Mammary epithelial cell (primary cell): ENCODE measurements at places on chromosomes 1 and 21. TPM values are rescaled to one million over a fixed set of nuclear protein-coding genes. Genes with fewer than 3 reads are reported as not detected.

Gene NOTCH2
- 199 TPM for total RNA-seq

Gene SLAMF6
- total RNA-seq: not detected

Gene LHX8
- not detected in 2 replicates for total RNA-seq

Gene NIBAN1
- total RNA-seq: 70.3 TPM

DNA sequence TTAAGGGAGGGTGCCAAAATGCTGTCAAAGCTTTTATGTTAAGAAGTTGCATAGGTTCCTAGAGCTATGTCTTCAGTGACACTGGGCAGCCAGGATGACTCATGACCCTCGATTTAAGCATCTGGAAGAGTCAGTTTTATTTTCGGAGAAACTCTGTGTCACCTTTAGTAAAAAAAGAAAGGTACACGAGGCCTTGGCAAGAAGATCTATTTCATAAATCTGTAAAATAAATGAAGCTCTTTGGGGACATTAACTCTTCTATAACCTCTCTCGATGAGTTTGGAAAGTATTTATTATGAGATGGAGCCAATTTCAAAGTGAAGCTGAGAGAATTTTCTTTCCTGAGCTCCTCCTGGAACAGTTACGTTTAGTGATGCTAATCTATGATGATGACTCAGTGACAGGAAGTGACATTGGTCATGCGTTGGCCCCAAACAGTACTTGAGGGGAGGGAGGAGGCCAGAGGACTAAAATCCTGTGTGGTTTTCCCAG is 156.5 kb downstream of the HLX start:
- peak; percentile 74 for DNase-seq

GRCh38 chr1:114152508-114153260 is 985 bp downstream of the SYT6 start:
- peak; percentile 16 for DNase-seq

GRCh38 chr21:15272591-15272990 is 207.8 kb upstream of the NRIP1 start:
- no peak for DNase-seq

GRCh38 chr1:159214149-159214760 is 9.6 kb downstream of the ACKR1 start:
- peak; percentile 26 for DNase-seq

DNA sequence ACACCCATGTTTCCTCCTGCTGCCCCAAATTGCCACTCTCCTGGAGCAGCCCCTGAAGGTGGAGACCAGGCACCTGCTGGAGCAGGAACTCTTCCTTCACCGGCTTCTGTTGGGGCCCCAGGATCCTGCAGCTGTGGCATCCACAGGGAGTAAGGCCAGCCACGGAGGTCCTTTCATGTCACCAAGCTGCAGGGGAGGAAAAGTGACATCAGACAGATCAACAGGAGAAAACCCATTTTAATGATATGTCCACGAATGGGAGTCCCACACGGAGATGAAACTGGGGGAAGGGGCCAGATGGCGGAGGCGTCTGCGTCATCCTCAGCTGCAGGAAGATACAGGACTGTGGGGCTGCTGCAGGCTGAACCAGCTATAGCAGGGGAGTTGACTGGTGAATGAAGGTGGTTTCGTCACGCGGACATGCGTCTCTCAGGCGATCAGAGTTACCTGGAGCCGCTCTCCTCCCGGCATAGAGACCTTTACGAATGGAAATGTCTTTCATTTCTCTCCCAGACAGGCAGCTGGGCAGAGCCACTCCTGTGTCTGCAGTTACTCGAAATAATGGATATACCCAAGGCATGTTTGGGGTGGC is 9.9 kb downstream of the TP73 start:
- DNase-seq: no peak

- DNase-seq: no peak
Observed at GRCh38 chr1:194084755-194085154, 898.3 kb upstream of the B3GALT2 start.

DNA sequence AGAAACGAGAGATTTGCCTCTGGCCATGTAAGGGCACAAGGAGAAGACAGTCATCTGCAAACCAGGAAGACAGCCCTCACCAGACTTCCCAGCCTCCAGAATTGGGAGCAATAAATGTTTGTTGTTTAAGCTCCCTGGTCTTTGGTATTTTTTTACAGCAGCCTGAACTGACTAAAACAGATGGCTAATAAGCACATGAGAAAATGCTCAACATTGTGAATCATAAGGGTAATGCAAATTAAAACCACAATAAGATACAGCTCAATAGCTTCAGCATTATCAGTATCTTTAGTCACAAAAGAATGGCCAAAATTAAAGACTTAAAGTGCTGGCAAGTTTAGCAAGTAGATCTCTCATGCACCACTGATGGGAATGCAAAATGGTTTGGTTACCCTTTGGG is 11.7 kb downstream of the UBE2G2 start:
- peak; percentile 21 for DNase-seq

- DNase-seq: peak; percentile 79
Observed at GRCh38 chr1:85850238-85850637, 142.0 kb upstream of the ZNHIT6 start.

DNA sequence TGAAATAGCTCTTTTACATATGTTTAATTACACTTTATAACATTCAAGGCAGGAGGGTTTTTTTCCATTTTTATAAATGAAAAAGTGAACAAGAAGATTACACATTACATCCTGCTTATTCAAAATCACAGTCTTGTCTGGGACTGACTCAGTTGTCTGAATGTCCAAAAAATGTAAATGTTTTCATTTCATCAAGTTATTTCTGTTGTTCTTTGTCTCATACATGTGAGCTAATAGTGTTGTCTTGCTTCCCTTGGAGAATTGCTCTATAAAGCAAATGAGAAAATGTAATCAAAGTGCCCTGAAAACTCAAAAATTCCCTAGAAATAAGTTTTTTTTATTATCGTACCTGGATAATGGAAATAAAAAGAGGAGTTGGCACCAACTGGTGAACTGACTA is 242.9 kb downstream of the GRIK1 start:
- no peak for DNase-seq

DNA sequence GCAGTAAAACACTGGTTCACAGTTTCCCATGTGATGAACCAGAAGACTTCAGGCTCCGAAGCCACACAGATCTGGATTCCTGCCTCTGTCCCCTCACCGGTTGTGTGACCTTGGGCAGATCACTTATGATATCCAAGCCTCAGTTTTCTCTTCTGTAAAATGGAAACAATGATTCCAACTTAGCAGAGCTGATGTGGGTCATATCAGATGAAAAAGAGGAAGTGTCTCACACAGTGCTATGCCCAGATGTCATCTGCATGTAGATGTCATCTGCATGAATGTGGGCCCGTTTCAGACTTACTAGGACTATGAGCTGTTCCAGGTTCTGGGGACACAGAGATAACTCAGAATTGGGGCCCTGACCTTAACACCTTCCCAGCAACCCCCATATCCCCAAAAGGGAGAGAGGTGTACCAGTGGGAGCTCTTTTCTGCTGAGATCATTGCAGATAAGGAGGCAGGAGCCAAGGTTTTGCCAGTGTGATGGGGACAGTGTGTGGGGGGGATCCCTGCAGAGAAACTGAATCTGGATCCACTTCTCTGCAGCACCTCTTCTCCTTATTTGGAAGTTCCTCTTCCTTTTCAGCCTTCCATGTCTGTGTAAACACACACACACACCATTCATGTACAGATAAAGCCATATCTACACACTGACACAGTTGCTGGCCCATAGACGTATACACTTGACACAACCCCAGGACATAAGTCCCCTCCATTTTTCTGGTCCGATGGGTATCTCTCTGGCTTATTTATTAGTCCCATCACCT is 5.0 kb upstream of the ADGRB2 start:
- DNase-seq: no peak

GRCh38 chr1:61978796-61979195 is 215.9 kb upstream of the L1TD1 start:
- no peak for DNase-seq

DNA sequence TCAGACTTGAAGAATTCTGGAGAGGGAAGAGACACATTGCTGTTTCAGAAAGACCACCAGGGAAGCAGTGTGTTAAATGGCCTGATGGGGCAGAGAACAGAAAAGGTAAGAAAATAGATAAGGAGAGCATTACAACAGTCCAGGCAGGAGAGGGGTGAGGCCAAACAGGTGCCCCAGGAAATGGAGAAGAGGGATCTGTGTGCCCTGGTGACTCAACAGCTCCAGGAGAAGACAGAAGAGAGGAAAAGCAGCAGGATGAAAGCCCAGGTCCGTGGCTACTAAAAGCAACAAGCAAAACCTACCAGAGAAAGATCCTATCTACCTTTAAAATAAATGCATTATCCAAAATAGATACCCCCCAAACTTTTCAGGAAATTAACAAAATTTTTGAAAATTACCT is 9.2 kb downstream of the TP53BP2 start:
- peak; percentile 17 for DNase-seq

DNA sequence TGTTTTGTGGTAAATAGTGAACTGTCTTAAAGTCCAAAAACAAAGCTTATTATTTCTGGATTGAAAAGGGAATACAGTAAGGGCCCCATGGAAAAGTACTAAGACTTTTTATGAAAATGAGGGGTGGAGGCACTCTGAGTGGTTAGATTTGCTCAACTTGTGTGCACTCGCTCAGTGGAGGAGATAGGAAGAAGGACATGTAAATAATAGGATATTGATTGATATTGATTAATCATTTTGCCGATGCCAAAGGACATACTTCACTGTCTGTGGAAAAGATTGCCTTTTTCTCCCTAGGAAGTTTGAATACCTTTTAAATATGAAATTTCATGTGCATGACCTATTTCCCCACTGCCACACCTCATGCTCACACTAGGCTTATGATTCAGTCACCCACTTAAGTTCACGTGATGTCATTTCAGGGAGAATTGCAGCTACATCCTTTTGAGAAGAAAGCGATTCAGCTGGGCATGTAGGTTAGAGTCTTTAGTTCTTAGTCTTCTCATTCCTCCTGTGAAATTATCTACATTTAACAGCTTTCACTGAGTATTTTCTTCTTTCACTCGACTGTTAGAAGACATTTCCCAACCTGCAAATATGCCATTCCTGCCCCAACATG is 5.0 kb downstream of the MTR start:
- peak; percentile 57 for DNase-seq
